Kidney (tissue), 22 donors: ENCODE measurements at places on chromosomes 7 and 10. TPM values are rescaled to one million over a fixed set of nuclear protein-coding genes. Genes with fewer than 3 reads are reported as not detected.

Gene ZNF746
- 6.8 TPM for polyA plus RNA-seq

Gene PDZD7
- 1.9 TPM for polyA plus RNA-seq

- DNase-seq = no peak
Measured at GRCh38 chr10:107418085-107418806, 253.7 kb upstream of the SORCS1 start.

GRCh38 chr10:12022580-12023257 is 19.9 kb downstream of the UPF2 start:
- no peak for DNase-seq

DNA sequence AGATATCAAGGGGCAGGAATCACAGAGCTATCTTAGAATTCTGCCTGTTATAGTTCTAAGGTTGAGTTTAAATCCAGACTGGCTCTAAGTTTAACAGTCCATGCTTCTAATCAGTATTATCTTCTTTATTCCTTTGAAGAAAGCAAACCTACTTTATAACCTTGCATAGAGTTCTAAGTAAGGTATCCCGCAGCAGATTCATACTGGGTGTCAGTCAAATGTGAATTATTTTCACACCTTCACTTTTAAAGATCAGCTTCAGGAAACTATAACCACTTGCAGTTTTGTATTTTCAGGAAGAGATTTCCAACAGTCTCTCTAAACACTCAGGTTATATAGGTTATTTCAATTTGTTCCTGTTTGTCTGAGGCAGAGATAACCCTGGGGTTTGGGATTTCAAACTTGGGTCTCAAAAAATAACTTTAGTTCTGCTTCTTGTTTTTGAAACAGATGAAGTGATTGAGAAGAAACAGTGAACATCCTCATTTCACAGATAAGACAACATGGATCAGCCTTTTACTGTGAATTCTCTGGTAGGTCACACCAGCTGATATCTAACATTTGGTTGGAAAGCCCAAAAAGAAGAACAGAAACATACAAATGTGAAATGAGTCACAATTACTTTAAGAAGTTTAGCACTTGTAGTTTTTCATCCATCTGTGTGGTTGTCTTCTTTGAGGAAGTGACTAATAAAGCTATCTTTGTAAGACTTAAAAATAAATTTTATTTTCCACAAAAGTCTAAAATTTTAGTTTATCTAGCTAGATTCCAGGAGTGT is 21.4 kb downstream of the STAMBPL1 start:
- no peak for DNase-seq

DNA sequence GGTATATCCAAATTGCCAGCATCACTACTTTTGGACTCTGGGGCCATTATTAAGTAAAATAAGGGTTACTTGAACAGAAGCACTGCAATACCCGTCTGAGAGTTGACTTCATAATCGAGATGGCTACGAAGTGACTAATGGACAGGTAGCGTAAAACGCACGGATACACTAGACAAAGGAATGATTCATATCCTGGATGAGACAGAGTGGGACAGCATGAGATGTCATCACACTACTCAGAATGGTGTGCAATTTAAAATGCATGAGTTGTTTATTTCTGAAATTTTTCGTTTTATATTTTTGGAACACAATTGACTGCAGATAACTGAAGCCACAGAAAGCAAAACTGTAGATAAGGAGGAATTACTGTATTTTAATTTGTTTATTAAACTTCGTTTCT is 421.5 kb upstream of the LRGUK start:
- DNase-seq = no peak

DNA sequence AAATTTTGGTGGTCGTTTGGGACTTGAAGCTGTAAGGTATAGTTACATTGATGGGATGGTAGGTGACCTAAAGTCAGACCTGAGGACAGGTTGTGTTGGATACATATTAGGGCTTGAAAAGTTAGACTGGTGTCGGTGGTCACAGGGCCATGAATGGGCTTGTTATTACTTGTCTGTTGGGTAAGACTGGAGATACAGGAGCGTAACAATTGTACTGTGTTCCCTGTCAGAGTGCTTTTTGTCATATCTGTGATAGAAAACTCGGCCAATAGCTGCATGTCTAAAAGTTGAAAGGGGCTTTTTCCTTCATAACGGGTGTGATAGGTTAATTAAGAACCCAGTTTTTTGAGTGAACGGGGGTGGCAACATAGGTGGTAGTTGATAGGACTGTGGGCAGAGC is 13.5 kb upstream of the CHST3 start:
- no peak for DNase-seq

DNA sequence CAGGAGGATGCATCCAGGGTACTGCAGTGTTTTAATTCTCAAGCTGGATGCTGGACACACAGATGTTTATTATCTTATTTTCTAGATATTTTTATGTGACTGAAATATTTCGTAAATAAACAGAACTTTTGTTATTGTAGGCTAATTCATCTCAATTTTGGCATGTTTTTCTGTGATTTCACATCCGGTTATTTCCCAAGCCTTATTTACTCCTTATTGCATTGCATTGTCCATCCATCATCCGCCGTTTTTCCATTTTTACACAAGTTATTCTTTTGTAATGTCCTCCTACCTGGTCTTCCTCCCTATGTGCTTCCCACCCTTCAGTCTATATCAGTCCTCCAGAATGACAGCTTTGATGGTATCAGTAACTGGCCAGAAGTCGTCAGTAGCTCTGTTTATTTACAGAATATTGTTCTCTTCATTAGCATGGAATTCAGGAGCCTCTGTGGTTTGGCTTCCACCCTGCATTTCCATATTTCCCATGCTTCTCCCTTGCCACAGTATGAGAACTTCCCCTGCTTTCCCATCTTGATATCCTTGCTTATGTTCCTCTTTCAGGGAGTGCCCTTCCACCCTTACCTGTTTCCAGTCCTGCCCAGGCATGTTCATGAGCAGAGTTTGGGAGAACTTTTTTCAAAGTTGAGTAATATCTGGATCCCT is 16.1 kb downstream of the GNAI1 start:
- no peak for DNase-seq
